ENCODE measurements at places on chromosomes 7 and 10.

- DNase-seq, result no peak
Measured at GRCh38 chr7:158244873-158245723, 342.5 kb downstream of the PTPRN2 start.

- DNase-seq, result no peak
Measured at GRCh38 chr10:130435961-130436360, 299.8 kb downstream of the GLRX3 start.

DNA sequence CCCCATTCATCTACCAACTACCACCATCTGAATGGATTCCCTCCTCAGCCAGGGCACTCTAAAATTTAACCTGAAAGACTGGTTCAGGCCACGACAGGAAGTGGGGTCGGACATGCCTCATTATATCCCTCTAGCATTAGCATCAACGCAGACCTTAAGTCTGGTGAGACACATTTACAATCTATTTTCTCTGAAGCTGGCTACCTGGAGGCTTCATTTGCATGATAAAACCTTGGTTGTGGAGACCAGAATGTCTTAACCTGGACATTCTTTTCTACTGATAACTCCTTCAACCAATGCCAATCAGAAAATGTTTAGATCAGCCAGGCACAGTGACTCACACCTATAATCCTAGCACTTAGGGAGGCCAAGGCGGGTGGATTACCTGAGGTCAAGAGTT, 42.3 kb downstream of the SVOPL start:
- DNase-seq, result no peak

DNA sequence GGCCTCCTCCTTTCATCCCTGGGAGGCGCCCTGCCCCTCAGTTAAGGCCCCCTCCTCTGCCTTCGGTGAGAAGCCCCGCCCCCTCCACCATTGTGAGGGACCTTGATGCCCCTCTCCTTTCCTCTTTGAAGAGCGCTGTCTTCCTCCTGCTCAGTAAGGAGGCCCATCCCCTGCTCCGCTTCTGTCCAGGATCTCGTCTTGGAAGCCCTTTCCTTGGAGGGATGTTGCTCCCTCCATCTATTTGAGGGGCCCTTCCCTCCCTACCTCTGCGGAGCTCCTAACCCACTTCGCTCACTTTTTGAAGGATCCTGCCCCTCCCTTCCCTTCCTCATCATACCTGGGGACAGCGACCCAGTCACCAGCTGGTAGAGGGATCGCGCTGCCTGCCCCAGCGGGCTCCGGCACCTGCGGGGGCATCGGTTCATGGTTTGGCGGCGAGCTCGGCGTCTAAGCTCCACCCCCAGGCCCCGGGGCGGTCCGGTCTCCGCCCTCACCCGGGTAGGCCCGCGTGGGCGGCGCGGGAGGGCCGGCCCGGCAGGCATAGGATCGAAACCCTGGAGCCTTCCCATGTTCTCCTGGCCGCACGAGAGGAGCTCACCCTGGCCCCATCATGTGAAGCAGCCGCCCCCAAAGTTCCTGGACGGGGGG, 4.1 kb downstream of the KCNIP2 start:
- peak; percentile 67 for DNase-seq

DNA sequence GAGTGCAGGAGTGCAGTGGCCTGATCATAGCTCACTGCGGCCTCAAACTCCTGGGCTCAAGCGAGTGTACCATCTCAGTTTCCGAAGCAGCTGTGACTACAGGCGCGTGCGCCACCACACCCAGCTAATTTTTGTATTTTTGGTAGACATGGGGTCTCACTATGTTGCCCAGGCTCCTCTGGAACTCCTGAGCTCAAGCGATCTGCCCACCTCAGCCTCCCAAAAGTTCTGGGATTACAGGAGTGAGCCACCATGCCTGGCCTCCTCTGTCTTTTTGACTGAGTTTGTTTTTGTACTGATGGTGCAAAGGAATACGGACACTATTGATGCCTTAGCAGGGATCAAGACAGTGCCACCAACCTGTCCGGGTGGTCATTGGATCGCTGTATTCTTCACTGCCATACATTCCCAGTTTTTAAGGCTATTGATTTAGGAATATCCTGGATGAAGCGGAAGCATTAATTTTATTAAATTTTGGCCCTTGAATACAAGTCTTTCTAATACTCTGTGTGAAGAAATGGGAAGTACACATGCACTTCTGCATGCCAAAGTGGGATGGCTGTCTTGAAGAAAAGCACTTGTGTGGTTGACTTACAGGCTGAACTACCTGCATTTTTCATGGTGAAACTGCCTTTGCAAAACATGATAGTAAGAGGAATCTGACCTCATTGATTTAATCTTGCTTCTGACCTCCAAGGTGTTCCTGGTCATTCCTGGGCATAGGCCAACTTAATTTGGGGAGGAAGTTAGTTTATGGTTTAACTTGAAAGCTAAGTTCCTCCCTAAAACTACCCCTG, 2.1 kb upstream of the CUL2 start:
- no peak for DNase-seq

DNA sequence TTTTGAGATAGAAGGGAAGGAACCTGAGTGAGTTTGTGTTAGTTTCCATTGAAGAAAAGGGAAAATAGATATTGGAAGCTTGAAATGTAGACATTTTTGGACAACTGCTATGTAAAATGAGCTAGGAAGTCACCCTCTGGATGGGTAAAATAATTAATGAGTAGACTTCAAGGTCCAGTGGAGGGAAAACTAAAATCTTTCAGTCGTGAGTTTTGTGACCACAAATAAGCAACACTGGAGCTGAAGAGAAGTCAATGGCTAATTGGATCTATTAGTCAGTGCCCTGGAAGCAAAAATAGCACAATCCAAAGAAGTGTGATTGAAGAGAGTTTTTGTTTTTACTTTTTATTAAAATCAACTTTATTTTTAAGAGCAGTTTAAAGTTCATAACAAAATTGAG, 123.4 kb downstream of the MYO3A start:
- no peak for DNase-seq

DNA sequence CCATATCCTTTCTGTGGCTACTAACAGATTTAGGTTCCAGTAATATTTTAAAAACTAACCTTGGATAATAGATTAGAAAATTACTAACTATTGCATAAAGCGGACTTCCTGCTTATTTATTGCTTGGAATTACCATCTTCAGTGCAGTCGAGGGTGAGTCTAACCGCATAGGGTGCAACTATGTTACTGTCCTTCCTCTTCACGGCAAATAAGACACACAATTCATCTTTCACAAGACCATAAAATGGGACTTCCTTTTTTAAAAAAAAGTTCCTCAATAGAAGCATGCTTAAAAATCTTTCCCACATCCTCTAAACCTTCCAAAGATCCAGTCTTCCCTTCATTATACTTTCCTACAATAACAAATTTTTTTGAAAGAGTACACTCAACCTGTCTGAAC, 2.1 kb downstream of the SLC25A40 start:
- DNase-seq, result no peak

DNA sequence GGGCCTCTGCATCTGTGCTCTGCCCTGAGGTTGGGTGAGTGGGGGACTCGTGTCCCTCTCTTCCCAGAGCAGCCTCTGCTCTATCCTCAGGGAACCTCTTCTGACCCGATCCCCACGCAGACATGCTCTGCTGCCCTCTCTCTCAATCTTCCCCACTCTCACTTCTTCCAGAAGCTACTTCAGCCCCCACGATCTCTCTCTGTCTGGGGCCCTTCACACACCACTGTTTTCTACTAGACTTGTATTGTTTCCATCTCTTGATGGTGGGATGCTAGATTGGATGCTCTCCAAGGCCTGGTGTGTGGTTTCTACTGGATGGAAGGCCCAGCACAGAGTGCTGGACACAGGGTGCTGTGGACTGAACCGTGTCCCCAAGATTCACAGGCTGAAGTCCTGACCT, 10.0 kb downstream of the MGMT start:
- no peak for DNase-seq

DNA sequence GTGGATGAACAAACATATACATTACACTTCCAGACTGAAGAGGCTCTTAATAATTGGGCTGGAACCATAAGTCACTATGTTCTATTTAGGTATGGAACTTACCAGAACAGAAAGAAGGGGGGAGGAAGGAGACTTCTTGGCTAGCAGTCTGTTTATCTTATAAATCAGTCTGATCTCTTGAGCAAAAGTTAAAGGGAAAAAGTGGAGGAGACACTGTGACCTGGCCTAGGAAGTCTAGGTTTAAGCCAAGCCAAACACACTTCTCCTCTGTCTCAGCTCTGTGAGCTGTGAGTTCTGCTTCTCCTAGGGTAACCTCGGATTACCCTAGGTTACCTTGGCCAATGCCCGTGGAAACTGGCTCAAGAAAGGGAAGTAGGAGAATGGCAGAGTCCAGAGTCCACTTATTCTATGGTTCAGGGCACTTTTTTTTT, 95.2 kb downstream of the PFKFB3 start:
- no peak for DNase-seq

DNA sequence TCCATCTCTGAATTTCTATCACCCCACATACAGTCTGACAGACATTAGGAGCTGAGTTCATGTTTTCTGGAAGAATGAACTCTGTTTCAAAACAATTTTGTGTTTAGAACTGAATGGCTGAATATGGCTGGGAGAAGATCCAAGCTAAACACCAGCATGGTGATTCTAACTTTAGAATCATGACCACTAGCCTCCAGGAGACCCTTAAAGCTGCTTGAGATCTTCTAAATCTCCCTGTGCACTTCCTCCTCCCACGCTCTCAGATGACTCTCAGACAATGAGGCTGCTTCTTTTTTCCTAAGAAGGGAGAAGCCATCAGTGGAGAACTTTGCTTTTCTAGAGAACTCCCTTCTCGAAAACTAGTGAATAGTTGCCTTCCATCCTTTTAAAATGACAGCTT, 711.2 kb downstream of the GRID1 start:
- no peak for DNase-seq

DNA sequence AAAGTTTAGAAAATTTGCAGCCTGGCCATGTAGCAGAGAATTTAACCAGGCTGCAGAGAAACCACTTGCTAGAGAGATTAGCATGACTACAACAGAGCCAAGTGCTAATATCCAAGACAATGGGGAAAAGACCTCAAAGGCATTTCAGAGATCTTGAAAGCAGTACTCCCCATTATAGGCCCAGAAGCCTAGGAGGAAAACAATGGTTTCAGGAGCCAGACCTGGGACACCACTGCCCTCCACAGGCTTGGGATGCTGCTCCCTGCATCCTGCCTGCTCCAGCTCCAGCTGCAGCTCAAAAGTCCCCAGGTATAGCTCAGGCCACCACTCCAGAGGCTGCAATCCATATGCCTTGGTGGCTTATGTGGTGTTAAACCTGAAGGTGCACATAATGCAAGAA, 101.5 kb upstream of the TMEM72 start:
- no peak for DNase-seq

DNA sequence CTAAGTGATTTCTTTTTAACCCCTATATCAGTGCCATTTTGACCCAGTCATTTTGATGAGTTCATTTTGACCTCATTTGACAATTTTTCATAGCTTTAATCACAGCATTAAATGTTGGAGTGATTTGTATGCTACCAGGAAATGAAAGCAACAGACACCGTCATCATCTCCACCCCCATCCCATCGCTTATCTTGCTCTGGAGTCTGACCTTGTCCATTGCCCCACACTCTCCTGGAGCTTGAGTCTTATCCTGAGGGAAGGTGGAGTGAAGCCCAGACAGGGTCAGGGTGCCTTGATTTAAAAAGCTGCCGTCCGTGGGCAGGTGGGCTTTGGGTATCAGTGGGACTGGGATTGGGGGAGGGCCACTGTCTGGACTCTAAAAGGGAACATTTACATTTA, 94.7 kb upstream of the JCAD start:
- no peak for DNase-seq

DNA sequence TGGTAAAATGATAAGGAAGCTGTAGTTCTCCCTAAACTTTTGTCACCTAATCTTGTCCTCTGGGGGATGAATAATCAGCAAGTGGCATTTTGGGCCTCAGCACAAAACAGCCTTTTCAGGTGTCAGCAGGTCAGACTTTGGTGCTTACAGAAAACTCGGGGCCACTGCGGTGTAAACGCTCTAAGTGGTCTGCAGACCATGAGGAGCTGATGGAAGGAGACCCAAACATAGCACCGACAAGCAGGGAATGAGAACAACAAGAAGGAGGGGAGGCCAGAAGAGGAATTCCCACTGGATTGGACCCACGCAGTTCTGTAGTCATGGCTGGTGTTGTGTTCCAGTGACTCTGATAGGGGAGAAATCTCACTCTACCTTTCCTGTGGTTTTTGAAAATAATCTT, 45.4 kb downstream of the RAMP3 start:
- no peak for DNase-seq

DNA sequence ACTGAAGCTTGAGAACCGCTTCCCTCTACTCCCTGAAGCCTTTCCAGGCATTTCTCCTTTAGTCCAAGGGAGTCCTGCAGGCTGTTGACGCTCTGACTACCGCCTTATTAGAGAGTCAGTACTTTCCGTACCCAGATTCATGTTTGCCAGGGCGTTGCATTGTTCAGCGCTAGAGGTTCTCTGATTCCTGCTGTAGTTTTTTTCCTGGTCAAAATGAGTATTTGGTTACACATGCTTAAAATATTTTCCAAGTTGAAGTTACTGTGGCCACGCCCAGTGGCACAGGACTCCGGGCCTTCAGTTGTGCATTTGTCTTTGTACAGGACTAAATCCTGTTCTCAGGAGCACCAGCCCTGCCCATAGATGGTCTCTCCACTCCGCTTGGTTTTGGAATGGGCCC, 7.9 kb downstream of the MTURN start:
- DNase-seq, result no peak

- no peak for DNase-seq
Measured at GRCh38 chr7:40733578-40733977, 598.8 kb downstream of the SUGCT start.
